ENCODE measurements at places on chromosomes 5 and 9. TPM values are rescaled to one million over a fixed set of nuclear protein-coding genes. Genes with fewer than 3 reads are reported as not detected.
A peak's percentile ranks its signal among the peaks of the same experiment; 100 is the strongest.

DNA sequence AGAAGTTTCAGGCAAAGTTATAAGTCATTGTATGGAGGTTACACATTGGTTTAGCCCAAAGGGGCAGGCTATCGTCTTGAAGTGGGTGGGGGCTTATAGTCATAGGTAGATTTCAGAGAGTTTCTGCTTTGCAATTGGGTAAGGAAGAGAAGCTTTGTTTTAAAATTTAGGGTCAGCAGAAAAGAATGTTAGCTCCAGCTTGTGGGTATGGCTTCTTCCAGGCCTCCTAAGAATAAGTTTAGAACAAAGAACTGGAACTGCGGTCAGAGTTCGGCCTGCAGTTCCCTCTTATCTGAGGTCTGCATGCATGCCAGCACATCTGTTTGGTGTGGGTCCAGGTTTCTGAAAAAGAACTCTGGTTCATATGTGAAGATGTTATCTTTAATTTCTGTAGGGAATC, 96.1 kb downstream of the CYFIP2 start:
- DNase-seq: no peak

DNA sequence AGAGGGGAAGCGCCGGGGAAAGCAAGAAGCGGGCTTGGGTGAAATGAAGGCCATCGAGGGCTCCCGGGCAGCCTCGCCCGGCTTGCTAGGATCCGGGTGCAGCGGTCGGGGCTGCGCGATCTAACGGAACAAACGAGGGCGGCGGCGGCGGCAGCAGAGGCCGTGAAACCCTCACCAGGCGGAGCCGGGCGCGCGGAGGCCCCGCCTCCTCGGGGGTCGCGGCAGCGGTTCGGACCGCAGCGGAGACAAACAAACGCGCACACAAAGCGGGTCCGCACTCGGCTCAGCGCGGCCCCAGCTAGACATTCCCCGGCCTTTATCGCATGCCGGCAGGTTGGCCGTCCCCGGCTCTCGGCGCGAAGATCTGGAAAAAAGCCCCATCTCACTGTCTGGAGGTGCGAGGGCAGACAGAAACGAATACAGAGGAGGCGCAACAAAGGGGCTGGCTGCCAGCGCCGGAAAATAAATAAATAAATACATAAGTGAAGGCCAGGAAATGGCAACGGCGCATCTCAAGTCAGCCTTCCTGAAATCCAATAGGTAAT, 10.5 kb upstream of the TRIM36 start:
- DNase-seq: peak; percentile 27

DNA sequence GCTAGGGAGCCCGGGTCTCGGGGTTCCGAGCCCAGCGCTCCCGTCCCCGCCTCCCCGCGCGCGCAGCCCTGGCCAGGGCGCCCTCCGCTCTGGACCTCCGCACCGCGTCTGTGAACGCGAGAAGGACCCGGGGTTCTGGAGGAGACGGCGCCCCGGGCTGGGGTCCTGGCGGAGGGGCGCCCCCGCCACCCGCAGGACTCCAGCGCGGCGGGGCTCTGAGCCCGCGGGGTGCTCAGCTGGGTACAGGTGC, 431 bp downstream of the TMOD1 start:
- no peak for DNase-seq

OR1J2 gene
- total RNA-seq: not detected

- DNase-seq: peak; percentile 28
Observed at GRCh38 chr9:20271096-20271495, 351.2 kb downstream of the MLLT3 start.

CEP72 gene
- total RNA-seq: 38.6 TPM

GRCh38 chr5:133405275-133406034, 206.9 kb downstream of the FSTL4 start:
- no peak for DNase-seq

DNA sequence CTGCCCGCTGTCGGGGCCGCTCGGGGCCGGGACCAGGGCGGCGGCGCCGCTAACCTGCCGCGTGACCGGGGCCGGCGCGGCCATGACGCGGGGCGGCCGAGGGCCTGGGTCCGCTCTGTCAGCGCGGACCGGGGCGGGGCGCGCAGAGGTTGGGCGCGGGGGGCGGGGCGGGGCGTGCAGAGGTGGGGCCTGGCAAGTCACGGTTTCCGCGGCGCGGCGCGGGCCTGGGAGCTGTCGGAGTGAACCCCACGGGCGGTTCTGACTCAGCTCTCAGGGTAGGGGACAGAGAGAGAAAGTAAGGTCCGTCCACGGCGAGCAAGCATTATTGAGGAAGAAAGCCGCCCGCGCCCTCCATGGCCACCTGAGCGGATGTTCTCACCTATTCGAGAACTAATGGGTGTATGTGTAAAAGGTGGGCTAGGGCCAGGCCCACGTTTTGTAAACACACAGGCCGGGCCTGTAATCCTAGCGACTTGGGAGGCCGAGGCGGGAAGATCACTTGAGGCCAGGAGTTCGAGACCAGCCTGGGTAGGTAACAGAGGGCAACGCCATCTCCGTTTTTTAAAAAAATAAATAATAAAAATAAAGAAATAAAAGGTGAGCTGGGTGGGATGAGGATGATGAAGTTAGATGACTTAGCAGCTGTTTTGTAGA, at the start of gene PRXL2C:
TSS of gene PRXL2C (minus strand) at position 120 of the 654 bp plus-strand sequence. CDS start at position 84, 36 bp downstream.
- DNase-seq: peak; percentile 75

GRCh38 chr5:103793595-103794182, 231.1 kb upstream of the NUDT12 start:
- DNase-seq: no peak

- DNase-seq: peak; percentile 56
Observed at GRCh38 chr5:52989781-52990527, 802 bp downstream of the ITGA2 start.

GRCh38 chr5:73917433-73917832, 291.4 kb downstream of the ARHGEF28 start:
- no peak for DNase-seq

ZNF366 gene
- total RNA-seq: not detected

PDGFRB gene
- total RNA-seq: 47.0 TPM

GRCh38 chr5:60210810-60211209, 317.3 kb upstream of the PDE4D start:
- no peak for DNase-seq

DNA sequence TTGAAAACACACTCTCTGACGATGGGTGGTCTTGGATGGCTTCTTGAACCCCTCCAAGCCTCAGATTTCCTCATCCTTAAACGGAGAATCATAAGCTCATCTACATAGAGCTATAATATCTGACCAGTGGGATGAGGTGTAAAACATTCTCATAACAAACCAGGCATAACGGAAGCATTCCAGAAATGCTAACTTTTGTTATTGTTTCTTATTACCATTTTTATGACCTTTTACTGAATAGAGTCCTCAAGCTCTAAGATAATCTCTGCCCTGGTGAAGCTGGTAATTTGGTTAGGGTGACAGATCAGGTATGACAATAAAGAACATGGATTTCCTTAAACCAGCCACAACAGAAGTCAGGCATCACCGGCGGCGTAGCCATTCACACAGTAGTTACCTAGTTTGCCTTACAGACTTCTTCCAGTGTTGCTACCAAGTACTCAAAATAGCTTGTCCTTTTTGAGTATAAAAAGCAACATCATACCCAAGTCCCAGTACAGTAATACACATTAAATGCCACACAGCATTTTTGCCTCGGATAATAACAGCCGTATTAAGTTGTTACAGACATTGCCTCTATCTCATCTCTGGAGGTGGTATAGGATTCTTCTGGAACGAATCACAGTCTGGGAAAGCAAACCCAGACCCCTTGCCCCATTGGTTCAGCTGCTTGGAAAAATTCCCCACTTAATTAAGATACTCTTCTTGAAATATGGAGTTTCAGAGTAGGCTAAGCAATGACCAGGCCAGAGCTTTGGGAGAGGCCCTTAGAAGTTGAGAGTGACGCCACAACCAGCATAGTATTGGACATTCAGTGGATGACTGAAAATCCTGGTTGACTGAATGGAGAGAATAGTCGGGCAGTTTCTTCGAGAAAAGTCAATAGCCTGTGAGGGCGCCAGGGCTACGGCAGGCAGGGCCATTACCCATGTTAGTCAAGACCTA, 252.5 kb downstream of the SLIT3 start:
- no peak for DNase-seq

Data from activated CD8-positive, alpha-beta T cell treated with anti-CD3 and anti-CD28 coated beads, Interleukin-2, amount 10 ng/mL, durations not matched to agents 7 days and 5 days (primary cell).